ENCODE measurements at places on chromosomes 1 and 21.
A peak's percentile ranks its signal among the peaks of the same experiment; 100 is the strongest.

DNA sequence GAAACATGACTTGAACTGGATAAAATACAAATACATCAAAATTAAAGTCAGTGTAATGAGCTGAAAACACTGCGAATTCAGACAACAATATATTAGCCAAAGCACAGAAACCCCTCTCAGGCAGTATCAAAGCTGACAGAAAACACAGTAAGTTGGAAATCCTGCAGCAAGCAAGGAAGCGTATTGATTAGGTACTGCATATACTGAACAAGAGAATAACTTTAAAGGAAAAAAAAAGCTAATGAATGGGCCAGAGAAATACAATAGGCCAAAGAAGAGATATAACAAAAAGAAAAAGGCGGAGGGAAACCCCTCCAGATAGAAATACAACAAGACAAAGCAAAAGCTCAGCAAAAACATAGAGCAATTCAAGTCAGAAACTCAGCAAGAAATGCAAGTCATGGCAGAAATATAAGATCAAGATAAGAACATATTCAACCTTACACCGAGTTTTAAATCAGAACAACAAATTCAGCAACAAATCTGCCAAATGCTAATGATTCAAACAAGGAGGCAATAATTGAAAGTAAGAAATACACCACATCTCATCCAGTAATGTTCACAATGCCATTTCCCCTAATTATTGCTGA is 299.0 kb downstream of the USH2A start:
- DNase-seq, result no peak

- no peak for DNase-seq
Measured at GRCh38 chr1:37945743-37946702, 830 bp downstream of the INPP5B start.

- no peak for DNase-seq
Measured at GRCh38 chr1:49364676-49365075, 588.0 kb upstream of the BEND5 start.

DNA sequence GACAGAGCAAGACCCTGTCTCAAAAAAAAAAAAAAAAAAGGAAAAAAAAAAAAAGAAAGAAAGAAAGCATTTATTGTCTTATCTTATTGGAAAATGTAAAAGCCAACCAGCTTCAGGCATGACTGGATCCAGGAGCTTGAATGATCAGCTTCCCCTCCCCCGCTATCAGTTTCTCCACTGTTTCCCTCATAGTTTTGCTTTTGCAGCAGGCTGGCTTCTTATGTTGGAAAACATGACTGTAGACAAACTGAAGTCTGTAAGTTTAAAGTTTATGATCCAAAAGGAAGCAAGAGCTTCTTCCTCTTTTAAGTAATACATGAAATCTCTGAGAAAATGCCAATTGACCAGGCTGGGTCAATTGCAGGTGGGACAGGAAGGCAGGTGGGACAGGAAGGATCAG is 52.2 kb downstream of the FHAD1 start:
- DNase-seq, result no peak

DNA sequence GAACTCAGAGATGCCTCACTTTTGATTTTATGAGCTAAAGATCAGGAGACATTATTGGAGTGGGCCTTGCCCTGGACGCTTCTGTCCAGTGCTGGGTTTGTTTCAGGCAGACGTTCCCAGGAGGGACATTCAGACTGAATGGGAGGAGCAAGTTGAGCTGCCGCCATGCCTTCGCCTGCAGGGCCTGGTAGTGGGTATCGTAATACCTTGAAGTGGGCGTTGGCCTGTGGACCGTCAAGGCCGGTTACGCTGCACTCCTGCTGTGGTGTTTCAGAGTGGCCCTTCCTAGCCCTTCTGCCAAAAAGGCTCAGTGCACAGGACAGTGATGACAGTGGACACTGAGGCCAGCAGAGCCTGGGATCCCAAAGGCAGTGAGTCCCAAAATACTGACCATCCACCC is 1.6 kb downstream of the FAM3B start:
- no peak for DNase-seq

- DNase-seq, result no peak
Measured at GRCh38 chr1:1462318-1462966, 9.1 kb upstream of the ATAD3B start.

DNA sequence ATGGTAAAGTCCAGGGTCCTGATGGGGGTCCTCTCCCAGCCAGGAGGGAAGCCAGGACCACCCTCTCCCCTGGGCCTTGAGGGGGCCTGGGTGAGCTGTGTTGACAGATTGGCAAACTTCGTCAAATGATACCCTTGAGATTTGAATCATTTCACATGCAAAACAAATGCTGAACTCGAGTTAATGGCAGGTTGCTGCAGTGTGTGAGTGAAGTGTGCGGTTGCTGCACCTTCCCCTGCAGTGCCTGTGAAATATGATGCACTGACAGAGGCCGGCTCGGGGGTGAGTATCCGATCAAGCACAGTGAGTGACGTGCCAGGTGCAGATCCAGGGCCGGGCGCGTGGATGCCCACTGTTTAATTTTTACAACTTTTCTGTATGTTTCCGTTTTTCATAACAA is 5.7 kb upstream of the KRTAP12-1 start:
- DNase-seq, result no peak

GRCh38 chr1:189275796-189276195 is 1201.9 kb downstream of the BRINP3 start:
- DNase-seq, result no peak

GRCh38 chr21:25366116-25366515 is 241.2 kb downstream of the MRPL39 start:
- no peak for DNase-seq

GRCh38 chr1:240515505-240515904 is 96.5 kb downstream of the GREM2 start:
- no peak for DNase-seq

DNA sequence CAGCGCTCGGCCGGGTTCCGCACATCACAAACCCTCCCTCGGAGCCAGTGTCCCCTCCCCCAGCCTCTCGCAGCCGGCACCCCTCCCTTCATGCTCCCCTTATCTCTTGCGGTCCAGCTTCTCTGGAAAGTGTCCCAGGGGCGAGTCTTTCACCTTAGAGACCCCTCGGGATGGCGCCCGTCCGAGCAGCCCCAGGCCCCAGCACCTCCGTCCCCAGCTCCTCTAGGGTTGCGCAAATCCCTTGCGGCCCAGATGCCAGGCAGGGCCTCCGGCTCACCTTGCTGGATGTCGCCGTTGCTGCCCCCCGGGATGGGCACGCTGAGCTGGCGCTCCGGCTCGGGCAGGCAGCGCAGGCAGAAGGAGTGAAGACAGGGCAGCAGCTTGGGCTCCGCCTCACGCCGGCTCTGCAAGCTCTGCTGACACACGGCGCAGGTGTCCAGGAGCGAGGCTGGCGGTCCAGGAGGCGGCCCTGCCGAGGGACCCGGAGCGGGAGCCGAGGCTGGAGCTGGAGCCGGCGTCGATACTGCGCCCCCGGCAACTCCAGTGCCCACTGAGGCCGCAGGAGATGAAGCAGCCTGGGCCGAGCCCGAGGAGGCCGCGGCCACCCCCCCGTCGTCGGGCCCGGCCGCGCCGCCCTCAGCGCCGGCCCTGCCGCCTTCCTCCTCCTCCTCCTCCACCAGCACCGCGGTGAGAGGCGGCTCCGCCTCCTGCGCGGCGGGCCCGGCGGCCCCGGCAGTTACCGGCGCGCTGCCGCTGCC is 550 bp downstream of the TRIM33 start:
- peak; percentile 39 for DNase-seq

- DNase-seq, result no peak
Measured at GRCh38 chr1:224529844-224530243, 86.3 kb upstream of the CNIH3 start.

DNA sequence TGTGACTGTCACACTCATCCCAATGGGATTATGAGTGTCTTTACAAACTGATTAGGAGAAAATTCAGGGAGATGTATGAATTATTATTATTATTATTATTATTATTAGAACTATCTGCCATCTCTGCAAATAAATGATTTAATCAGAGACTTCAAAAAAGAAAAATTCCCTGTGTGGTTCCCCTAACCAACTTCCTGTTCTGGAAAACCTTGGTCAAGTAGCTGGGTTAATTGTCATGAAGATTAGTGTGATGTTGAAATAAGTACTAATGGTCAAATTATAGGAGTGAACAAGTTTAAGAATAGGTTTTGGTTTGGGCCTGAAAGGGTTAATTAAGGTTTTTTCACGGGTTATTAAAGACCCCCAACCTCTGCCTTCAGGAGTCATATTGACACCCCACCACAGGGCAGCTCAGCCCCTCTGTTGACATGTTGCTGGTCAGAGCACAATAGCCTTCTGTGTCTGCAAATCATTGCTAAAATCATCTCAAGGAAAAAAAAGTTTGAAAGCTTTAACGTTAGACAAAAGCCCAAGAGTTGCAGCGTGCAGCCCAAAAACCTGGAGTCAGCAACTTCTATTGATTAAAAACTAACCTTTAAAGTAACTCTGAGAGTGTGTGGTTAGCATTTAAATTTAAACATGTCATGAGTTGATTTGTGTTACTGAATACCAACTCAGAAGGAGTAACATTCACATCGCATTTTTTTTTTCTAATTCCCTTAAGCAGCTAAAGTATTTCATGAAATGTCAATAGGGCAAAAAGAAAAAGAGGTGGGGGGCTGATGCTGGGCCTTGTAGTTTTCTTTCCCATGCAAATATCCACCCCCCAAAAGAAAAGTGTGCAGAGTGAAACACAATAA is 272.5 kb downstream of the TM2D1 start:
- no peak for DNase-seq

DNA sequence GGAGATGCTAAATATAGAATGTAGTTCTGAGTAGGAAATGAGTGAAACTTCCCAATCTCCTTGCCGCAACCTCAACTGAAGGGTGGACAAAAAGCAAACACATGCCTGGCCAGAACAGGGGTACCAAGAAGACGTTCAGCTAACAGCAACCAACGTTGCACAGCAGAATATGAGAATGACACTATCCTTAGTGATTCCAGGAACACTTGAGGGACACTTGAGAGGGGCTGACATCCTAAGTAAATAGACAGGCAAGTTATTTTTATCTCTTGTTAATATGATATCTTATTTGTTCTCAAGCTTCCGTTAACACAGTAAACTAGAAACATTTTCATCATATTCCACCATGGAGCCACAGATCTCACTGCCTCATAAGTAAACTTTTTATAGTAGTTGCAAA is 908 bp downstream of the KRTAP19-1 start:
- DNase-seq, result no peak

DNA sequence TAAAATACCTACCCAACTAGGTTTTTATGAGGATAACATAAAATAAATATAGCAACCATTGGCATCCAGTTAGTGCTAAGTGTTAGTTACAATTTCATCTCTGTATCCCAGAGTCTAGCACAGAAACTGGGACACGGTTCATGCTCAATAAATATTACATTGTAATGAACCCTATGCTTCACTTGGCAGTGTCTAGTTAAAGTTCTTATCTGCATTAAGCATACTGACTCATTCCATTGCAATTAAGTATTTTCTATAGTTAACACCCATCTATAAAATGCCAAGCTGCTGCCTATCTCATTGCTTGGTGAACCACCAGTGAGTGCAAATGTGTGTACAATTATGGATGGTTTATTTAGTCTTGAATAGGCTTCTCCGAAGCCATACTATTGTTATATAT is 15.2 kb downstream of the CHML start:
- no peak for DNase-seq

DNA sequence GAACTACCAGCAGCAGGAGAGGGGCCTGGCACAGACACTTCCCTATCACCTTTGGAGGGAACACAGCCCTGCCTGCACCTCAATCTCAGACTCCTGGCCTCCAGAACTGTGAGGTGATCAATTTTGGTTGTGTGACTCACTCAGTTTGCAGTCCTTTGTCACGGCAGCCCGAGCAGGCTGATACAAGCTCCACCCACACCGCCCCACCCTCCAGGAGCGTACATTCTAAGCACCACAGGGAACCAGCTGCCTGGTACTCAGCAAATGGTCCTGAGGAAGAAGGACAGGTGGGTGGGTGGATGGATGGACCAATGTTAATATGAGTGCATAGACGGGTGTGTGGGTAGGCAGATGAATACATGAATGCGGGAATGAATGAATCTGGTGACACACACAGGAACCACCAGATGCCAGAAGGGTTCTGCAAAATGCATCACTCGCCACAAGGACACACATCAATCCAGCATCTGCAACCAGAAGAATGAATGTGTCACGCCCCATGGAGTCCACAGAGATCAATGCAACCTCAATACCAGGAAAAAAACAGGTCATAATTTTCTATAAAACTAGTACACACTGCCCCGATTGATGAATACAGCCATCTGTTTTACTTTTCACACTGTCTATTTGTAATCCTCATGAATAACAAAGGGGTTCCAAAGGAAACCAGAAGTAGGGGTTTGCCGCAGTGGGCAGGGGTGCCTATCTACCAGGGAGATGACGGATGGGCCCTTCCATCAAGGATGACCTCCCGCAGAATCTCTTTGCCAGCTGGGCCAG is 284.5 kb downstream of the NPHP4 start:
- no peak for DNase-seq

DNA sequence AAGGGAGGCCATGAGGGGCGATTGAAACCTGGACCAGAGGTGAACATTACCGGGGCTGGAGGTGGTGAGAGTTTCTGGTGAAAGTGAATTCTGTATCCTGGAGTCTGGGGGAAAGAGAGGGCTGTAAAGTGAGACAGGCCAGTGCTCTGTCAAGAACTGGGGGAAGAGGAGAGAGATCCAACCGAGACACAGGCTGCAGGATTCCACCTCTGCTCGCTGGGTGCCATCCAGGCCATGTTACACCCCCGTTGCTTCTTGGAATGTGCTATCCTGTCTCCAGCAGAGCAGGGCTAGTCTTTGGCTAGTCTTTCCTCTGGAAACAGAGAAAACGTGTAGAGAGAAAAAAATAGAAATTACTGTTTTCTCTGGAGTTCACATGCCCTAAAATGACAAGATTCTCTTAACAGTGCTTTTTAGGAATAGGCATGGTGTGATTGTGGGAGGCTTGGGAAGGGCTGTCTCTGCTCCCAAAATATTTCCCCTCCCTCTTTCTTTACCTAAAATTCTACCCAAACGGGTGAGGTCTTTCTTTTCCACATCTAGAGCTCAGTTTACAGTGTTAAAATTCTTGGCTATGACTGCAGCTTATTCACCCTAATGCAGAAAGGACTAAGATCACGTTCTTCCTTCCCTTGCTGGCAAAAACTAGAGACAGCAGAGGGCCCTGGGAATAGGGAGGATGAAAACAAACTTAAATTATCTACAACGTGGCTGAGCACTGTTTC is 16.5 kb upstream of the OVAAL start:
- DNase-seq, result no peak

DNA sequence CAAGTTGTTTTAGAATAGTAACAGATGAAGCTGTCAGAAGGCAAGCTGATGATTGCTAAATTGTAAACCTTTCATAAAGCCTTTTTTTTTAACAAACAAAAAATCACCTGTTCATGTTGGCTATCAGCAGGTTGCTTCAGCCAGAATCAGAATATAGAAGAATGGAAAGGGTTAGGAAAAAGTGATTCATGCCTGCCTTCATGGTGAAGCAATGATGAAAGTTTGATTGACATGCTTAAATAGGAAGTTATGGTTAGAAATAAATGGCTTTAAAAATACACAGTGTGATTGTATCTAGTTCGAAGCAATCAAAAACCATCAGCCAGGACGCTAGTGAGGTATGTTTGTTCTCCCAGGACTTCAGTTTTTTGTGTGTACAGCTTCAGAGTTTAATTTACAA is 37.9 kb downstream of the GABPA start:
- DNase-seq, result no peak

All from renal cortex interstitium (tissue), 15 donors.